ENCODE measurements at places on chromosomes 3 and 15. TPM values are rescaled to one million over a fixed set of nuclear protein-coding genes. Genes with fewer than 3 reads are reported as not detected.

ACKR2 gene
- 11.2 TPM for total RNA-seq

SLC9C1 gene
- total RNA-seq, result 0.85 TPM

GOLGA6L9 gene
- total RNA-seq, result 0.85 TPM

CHL1 gene
- 0.09 TPM for total RNA-seq

GRCh38 chr3:13501056-13501455 is 20.9 kb downstream of the HDAC11 start:
- DNase-seq, result no peak

DNA sequence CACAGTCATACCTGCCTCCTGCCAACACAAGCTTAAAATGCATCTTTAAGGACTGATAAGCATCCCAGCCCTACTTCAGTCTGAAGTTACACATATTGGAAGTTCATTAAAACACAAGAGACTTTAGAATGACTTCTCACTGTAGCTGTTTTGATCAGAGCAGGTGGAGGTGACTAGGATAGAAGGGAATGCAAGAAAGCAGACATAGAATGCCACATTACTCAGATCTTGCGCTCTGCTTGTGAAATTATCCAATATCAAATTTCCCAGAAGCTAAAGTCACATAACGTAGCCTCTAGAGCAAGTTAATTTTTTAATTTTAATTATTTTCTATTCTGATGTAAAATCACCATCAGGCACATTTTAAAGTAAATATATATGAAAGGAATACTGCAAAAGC is 306.5 kb downstream of the PLOD2 start:
- DNase-seq, result no peak

DNA sequence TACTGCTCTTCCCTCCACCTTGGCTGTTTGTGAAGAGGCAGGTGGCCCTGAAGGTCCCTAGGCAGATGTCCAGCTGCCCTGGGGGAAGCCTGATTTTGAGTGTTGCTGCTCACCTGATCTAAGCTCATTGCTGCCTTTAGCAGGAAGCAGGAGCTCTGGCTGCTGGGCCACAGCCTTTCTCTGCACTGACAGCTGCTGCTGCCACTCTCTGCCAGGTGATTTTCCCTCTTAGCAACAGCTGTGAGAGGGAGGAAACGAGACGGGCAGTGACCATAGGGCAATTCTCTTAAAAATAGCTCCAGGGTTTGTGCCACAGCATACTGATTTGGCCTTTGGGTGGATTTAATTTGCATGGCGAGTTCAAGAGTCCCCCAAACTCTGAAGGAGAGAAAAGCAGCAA is 415.8 kb upstream of the SEMA6D start:
- no peak for DNase-seq

GRCh38 chr3:182460303-182460702 is 333.0 kb upstream of the ATP11B start:
- DNase-seq, result no peak

DNA sequence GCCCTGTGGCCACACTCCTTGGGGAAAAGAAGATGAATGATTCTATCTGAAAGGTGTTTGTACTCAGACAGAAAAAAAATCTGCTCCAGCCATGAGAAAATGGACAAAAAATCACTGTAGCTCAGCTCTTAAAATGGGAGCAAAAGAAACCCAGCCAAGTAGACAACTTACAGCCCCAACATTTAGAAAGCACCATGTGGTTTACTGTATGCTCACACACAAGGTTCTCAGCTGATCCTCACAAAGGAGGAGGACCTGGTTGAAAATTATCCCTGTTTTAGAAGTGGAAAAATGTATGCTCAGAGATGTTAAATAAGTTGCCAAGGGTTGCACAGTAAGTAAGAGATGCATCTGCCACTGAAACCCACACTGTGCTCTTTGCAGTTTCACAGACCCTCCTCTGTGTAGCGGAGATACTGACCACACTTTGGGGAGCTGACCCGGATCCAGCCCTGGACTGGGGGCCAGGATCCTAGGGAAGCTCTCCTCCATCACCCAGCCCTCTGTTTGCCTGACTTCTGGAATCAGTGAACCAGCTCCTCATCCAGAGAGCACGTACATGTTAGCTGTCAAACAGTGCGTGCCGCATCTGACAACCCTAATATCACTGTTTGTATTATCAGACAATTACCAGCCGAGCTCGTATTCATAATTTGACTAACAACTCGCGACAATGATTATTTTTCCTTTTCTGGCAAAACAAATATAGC is 32.7 kb upstream of the TPRG1 start:
- no peak for DNase-seq

DNA sequence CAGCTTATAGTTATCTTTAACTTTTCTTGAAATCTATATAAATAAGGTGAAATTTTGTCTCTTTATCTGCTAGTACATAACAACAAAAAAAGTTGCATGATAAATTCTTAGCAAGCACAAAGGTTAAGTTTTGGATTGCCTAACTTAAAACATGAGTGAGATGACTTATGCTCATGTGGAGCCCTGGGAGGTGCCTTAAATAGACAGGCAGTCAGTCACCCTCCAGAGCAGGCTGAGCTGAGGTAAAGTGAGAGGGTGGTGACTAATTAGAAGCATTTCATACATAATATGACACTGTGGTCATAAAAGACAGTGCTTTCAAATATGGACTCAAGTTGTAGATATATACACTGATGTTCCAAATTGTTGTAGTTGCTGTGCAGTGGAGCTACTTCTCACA is 14.6 kb upstream of the MME start:
- DNase-seq, result peak; percentile 3

DNA sequence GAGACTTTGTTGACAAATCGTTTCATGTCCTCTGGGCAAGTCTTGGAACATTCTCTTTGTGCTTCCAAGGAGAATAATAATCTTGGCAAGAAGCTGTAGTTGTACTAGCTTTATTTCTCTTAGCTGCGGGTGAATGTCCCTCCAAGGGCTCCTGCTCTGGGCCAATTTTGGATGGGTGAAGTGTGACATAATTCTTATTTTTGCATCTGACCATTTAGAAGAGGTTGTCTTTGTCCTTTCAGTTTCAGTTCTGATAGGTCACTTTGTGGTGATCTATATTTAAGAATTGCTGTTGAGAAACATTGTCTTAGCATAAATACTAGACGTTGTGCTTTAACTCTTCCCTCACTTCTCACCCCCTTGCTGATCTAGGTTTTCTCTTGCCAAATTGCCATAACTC is 164.8 kb upstream of the RORA start:
- no peak for DNase-seq

GRCh38 chr3:49882166-49882565 is 12.5 kb upstream of the CAMKV start:
- DNase-seq, result no peak

DNA sequence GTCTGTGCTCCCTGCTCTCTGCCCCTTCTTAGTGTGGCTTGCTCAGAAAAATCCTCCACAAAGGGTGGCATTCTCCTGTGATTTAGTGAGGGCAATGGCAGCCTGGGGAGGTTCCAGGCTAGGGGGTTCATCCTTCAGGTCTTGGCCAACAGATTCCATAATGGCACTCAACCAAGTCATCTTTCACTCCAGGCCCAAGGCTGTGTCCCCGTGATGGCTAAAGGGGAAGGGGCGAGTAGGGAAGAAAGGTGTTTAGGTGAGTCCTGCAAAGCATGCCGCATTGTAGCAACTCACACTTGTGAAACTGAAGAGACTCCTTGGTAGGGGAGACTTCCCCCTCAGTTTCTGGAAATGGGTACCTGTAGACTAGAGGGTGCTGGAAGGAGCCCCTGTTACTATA is 105.6 kb downstream of the THSD4 start:
- no peak for DNase-seq

DNA sequence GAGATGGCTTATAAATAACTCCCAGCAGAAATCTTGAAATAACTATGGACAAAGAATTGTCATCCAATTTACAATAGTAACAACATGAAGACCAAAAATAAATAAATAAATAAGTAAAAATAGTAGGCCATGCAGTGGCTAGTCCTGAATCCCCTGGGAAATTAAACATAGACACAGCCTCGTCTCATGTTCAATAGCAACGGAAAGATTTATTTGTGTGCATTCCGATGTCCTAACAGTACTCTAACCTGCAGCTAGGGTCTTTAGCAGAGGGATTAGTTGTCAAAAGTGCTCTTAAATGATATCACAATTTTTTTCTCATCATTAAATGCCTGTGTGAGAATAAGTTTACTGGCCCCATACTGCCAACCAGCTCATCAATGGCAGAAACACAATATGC is 474.2 kb downstream of the MAGI1 start:
- no peak for DNase-seq

DNA sequence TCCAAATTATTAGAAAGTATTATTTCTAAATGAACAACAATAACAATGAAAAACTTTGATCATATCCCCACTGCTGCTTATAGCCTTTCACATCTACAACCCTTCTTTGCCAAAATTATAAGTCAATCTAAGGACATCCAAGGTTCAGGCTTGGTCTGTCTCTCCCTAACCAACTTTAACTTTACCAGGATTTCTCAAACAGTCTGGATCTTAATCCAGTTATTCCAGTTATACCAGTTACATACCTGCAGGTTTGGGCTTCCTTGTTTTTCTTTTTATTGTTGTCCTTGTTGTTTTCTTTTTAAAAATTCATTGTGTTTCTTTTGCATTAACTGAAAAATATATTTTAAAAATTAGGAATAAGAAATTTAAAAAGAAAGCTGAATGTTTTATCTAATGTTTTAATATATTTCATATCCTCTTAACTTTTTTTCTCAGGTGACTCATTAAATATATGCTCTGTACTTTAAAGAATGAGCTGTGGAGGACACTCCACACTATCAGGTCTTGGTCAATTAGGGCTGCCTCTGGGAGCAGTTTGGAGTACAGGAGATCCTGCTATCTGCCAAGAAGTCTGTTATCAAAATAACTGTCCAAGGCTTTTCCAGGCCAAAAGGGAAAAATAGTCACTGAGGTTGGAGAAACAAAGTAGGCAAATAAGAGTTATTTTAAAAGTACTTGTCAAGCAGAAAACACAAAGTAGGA is 421.4 kb downstream of the EPHA6 start:
- no peak for DNase-seq
